Stimulated activated naive CD4-positive, alpha-beta T cell (primary cell): ENCODE measurements at places on chromosomes 11 and 22.

DNA sequence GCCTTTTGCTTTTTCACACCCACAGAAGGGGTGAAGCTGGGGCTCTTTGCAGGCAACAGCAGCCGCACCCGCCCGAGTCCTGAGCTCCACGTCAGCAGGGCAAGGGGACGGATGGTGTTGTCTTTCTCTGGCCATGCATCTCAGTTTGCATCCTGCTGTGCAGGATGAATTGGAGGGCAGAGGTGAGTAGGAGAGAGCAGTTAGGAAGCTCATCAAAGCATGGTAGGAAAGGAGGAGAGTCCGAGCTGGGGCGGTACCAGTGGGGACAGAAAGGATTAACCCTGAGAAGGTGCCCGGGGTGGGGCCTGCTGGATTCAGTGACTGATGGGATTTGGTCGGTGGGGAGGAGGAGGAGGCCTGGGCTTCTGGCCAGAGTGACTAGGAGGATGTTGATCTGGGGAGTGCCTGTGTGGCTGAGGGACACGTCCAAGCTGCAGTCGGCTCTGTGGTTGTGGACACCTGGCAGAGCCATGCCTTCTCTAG, 14.6 kb downstream of the FAM83F start:
- no peak for DNase-seq

DNA sequence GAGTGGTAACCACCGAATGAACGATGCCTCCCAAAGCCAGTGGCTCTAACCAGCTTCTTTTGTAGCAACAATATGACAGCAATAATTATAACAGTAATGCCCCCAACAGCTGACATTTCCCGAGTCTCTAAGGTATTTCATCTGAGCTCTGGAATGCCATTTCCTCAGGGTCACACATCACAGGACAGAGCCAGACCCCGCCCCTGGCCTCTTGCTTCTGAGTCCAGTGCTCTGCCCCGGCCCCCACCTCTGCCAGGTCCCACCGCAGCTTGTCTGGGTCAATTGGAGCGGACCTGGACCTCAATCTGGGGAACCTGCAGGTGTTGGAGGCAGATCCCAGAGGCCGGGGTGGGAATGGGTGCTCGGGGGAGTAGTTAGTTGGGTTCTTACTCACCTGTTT, 63.8 kb downstream of the IGLL1 start:
- DNase-seq: no peak

DNA sequence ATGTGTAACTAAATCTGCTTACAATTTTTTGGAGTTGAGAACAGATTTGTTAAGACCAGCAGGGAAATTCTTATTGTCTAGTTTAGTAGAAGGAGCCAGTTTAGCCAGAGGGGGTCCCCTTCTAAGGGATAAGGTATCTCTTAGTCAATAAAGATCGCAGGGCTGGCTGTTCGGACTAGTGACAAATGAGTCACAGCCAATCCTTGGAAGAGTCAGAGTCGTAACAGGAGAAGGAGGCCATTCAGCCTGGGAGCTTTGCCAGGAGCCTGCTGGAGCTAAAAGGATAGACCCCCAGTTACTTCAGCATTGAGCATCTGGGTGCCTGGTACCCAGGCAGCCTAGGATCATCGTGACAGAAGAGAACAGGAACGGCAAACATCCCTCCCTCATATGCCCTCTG, 191.6 kb upstream of the ARHGAP20 start:
- DNase-seq: no peak

- no peak for DNase-seq
Measured at GRCh38 chr11:95575517-95575916, 214.1 kb downstream of the FAM76B start.

GRCh38 chr11:35664977-35665441, 2.4 kb downstream of the TRIM44 start:
- no peak for DNase-seq

- no peak for DNase-seq
Measured at GRCh38 chr11:44309478-44310205, at the start of gene ALX4. ALX4 (minus strand) TSS chr11:44310139; CDS start chr11:44310062, 77 bp downstream.

DNA sequence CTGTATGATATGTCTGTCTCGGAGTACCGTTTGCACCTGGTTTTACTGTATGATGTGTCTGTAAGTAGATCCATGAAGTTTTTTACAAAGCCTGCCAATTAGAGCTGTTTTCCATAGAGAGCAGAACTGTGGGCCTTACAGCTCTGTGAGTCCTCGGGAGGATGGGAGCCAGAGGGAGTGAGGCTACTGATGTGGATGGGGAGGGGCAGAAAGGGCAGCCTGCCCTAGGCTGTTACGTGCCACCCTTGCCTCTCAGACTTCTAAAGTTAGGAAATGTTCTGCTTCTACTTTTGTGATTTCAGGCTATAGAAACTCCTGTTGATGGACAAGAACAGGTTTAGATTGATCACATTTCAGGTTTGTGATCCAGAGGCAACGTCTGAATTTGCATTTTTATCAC, 105.2 kb downstream of the PPP6R3 start:
- no peak for DNase-seq

DNA sequence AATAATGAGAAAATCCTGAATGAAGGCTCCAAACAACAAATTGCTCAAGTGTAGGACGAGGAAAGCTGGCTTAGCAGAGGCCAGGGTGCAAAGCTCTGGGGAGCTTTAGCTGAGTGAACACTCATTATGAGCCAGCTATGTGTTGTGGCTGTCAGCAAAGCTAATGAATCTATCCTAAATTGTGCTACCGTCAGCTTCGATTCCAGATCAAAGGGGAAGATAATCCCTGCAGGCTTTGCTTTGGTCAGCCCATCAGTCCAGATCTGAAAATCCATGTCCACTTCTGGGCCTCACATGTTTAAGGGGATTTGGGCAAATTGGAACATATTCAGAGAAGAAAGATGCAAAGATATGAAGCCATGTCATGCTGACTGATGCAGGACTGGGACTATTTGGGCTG, 180.9 kb upstream of the ZBED5 start:
- DNase-seq: no peak

GRCh38 chr22:37239336-37240239, 4.5 kb downstream of the RAC2 start:
- no peak for DNase-seq

GRCh38 chr11:16759857-16760508, 21.5 kb downstream of the C11orf58 start:
- no peak for DNase-seq

- DNase-seq: no peak
Measured at GRCh38 chr11:116193321-116194131, 579.3 kb downstream of the BUD13 start.
